ENCODE measurements at places on chromosomes 13 and 19.
A peak's percentile ranks its signal among the peaks of the same experiment; 100 is the strongest.

- no peak for DNase-seq
These were observed 77.0 kb downstream of the CAB39L start for GRCh38 chr13:49366841-49367240.

DNA sequence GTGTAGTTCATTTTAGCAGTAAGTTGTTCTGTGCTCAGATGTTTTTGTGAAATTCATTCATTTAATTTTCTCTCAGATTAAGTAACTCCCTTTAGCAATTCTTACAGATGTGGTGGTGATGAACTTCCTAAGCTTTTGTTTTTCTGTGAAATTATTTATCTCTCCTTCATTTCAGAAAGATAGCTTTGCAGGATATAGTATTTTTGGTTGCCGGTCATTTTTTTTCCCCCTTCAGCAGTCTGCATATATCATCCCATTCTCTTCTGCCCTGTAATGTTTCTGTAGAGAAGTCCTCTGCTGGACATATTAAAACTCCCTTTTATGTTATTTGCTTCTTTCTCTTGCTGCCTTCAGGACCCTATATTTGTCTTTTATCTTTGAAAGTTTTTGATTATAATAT, 470.2 kb downstream of the PCDH9 start:
- DNase-seq: no peak

GRCh38 chr13:72728290-72728605, 525 bp downstream of the BORA start:
- DNase-seq: no peak

DNA sequence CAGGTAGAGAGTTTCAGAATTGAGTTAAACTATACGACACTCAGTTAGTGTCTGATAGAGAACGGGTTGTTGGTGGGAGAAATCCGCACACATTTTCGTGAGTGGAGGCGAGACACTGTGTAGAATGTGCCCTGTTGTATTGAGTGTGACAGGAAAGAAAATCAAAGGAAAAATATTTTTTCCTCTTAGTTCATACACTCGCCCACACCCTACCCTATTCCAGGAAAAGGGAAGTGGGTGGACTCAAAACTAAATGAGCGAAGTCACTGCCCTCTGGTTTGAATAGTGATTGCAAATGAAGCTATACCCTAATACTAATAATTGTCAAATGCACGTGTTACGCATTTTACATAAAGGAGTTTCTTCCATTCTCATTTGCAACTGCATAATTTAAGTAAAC, 2.0 kb downstream of the ZNF347 start:
- DNase-seq: no peak

DNA sequence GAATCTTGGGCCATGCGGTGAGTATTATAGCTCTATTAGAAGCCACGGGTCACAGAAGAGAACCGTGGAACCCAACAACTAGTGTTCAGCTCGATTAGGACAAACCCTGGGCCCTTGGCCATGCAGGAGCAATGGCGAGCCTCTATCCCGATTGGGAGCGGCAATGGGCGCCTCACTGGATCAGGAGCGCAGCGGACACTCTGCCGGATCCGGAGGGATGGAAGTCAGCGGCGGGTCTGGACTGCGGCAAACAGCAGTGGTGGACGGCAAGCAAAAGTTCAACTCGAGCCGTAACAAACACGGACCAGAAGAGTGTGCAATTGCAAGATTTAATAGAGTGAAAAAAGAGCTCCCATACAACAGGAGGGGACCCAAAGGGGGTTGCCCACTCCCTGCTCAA, 1481.9 kb downstream of the PCDH9 start:
- no peak for DNase-seq

- DNase-seq: no peak
These were observed 7.4 kb downstream of the CYSLTR2 start for GRCh38 chr13:48661107-48661506.

DNA sequence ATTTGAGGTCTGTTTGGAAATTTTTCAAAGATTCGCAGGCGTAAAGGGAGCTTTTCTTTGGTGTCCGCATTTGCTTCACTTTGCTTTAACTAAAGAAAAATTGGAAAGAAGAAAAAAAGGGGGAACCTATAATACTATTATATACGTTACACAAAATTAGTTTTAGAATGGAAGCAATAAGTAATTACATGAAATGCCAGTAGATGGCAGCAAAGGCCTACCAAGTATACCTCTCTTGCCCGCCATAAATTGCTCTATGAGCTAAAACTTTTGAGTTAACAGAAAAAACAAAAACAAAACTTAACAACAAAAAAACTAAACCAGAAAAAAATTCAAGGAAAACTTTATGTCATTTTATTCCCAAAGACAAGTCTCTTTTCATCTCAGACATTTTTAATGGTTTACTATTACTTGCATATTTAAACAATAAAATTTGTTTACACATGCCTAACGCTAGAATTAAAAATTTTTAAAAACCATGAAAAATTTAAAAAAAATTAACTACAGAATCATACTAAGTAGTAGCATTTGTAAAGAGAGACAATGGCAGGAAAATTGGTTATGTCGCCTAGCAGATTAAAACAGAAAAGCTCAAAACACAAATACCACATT, 271.4 kb downstream of the NALCN start:
- peak; percentile 30 for DNase-seq

DNA sequence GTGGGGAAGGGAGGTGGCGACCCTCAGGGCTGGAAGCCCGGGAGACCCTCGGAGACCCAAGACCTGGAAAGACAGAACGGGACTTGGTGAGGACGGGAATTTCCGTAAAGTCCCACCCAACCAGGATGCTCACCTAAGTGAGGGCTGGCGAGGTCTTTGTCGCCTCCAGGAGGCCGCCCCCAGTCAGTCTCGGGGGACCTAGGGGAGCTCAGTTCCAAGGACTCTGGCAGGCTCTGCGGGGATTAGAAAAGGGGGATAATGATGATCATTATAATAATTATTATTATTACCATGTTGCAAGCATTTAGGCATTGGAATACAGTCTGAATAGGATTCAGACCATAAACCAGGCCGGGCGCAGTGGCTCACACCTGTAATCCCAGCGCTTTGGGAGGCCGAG, 9.1 kb upstream of the HSD17B14 start:
- no peak for DNase-seq

DNA sequence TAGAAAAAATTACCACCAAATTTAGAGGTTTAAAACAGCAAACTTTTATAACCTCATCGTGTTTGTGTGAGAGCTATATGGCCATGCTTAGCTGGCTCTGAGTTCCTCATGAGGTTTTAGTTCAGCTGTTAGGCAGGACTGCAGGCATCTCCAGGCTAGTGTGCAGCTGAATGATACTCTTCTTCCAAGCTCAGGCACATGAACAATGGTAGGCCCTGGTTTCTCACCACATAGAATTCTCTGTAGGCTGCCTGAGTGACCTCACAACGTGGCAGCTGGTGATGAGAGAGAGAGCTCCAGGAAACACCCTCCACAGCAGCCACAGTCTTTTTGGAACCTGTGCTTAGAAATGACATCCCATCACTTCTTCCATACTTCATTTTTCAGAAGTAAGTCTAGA, 540.6 kb upstream of the MIR17HG start:
- no peak for DNase-seq

DNA sequence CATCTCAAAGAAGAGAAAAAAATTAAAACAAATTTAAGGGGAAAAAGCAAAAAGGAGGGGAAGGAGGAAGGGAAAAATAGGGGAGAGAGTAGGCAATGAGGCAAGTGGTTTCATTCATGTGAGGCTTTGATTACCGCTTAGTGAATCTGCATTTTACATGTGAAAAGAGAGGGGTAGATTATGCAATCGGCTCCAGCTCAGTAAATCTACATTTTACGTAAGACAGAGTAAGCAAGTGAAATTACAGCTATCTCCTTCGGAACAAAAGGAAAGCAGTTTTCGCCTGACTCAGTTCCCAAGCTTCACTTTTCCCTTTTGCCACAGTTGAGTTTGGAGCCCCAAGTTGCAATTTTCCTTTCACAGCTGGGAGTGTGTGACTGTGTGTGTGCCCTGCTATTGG, 16.0 kb upstream of the OLFM2 start:
- no peak for DNase-seq

Data from COR-L47 (cell line).